ENCODE measurements at places on chromosomes 16 and 17.
A peak's percentile ranks its signal among the peaks of the same experiment; 100 is the strongest.

- no peak for DNase-seq
Observed at GRCh38 chr17:39719563-39720355, 10.6 kb downstream of the MIEN1 start.

GRCh38 chr17:40450175-40450574 lies 6.9 kb downstream of the IGFBP4 start:
- no peak for DNase-seq

- no peak for DNase-seq
Observed at GRCh38 chr17:76124582-76125390, 16.3 kb downstream of the FOXJ1 start.

DNA sequence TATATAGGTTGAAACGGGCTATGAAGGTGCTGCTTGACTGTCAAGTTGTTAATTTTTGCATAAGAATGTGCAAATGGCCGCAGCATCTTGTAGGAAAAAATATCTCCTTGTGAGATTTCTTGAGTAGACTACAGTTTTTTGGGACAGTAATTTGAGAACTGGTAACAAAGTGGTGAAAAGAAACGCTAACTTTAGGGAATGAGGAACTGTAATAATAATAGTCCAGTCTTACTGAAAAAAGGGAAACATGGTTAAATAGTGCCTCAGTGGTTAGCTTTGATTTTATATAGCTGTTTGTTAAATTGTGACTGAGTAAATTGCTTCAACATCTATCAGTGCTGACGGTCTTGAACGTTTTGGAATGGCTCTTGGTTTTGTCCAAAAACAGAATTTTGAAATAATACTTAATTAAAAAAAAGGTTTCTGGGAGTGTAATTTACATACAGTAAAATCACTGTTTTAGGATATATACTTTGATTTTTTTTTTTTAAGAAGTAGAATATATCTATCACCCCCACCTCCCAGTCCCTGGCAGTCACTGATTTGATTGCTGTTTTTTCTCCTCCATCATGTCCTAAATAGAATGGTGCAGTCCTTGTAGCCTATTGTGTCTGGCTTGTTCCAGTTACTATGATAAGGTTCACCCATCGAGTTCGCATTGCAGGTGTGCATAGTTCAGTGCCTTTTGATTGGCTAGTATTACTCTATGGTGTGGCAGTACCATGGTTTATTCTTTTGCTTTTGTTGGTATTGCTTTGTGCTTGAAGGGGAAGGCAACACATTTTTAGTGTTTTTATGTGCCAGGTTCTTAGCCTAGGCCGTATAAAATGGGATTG lies 2.8 kb downstream of the HAPSTR1 start:
- no peak for DNase-seq

DNA sequence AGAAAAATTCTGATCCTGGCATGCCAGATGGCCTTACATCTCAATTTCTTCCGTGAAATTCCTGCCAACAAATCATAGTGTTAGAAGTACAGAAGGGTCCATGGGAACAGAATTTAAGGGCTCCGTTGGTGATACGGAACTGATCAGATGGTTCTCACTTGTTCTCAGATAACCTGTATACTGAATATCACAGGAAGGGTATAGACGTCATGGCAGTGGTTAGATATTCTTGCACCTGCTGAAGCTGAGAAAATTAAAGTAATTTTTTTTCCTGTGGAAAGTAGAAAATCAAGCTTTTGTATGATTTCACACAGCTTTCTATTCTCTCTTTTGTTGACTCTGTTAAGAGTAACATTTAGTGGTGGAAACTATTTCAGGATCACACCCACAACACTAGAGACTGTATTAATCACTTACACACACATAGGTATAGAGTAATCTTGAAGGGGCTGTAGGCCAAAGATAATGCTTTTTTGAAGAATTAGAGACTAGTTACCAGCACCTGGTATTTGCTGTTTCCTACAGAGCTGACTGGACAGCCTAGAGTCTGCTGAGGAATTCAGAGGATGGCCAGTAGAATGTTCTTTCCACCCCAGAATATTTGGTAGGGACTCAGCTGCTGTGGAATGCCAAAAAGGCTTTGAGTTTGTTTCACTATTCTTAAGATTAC lies 7.5 kb downstream of the TENT4B start:
- DNase-seq, result no peak

- no peak for DNase-seq
Observed at GRCh38 chr16:8511464-8511863, 78.8 kb downstream of the TMEM114 start.

- no peak for DNase-seq
Observed at GRCh38 chr17:62700964-62701705, 73.7 kb downstream of the MRC2 start.

DNA sequence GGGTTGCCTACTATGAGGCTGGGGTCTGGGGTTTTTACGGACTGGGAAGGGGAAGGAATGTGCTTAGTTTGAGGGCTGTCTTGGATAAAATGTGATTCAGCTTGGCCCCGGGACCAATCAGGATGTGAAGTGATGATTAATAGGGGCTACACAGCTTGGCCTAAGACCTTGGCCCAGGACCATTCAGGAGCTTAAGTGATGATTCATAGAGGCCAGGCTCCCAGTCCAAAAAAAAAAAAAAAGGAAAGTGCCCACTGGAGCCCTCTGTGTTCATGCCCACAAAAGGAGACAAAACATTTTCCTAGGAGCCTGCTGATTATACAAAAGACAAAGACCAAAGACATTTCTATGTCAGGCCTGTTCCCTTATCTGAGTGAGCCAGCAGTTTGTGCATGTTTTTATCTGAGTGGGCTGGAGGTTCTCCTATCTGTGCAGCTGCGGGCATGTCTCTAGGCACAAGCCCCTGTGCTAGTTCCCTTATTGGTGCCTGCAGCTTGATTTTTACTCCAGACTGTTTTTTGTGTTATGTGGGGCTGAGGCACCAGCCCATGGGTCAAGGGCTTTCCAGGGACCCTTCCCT lies 898.2 kb upstream of the GOT2 start:
- DNase-seq, result peak; percentile 58

DNA sequence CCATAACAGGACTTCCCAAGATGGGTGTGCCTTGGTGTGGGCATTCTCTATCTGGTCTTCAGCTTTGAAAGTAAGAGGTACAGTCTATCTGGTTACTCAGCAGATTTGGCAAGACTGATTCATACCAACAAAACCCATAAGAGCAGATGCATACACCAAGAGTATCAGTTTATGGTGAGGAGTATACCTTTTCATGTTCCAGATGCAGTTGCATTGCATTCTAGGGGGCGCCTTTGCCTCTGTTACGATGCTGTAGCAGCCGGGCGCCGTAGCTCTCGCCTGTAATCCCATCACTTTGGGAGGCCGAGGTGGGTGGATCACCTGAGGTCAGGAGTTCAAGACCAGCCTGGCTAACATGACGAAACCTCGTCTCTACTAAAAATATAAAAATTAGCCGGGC lies 31.1 kb upstream of the CARMIL2 start:
- DNase-seq, result no peak

DNA sequence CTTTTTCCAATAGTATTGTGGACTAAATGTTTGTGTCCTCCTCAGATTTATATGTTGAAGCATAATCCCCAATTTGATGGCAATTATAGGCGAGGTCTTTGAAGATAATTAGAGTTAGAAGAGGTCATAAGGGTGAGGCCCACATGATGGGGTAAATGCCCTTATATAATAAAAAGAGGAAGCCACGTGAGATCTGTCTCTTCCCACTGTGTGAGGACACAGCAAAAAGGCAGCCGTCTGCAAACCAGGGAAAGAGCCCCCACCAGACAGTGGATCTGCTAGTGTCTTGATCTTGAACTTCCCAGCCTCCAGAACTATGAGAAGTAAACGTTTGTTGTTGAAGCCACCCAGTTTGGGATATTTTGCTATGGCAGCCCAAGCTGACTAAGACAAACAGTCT lies 76.0 kb downstream of the LYRM1 start:
- DNase-seq, result no peak

- peak; percentile 39 for DNase-seq
Observed at GRCh38 chr17:55177159-55177854, 87.5 kb upstream of the HLF start.

DNA sequence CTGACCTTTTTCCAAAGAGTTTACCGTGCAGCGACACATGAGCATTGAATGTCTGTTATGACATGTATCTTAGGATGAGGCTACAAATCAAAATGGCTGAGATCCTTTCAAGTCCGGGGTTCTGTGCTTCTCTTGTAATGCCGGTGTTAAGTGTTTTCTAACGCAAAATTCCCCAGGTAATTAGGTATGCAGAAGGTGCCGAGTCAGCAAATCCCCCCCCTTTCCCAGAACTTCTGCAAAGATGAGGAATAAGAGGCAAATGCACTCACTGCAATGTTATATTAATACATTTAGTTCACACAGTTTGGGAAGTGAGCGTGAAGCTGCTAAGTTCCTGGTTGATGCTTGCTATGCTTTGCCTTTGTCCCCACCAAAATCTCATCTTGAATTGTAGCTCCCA lies 36.3 kb upstream of the MLYCD start:
- no peak for DNase-seq

DNA sequence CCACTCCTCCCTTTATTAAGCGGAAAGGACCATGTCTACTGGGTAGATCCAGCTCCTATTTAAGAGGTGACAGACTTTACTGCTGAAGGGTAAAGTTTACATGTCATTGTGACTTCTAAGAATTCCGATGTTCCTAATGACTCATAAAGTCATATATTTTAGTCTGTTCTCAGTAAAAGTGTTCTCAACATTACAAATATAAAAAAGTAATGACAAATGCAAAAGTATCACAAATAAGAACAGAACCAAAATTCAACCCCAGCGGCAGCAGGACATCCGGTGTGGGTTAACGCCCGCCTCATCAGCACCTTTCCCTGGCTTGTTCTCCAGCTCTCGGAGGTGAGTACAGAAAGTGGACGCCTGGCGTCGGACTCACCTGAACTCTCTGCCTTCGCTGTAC lies 6.8 kb downstream of the AXIN1 start:
- no peak for DNase-seq

DNA sequence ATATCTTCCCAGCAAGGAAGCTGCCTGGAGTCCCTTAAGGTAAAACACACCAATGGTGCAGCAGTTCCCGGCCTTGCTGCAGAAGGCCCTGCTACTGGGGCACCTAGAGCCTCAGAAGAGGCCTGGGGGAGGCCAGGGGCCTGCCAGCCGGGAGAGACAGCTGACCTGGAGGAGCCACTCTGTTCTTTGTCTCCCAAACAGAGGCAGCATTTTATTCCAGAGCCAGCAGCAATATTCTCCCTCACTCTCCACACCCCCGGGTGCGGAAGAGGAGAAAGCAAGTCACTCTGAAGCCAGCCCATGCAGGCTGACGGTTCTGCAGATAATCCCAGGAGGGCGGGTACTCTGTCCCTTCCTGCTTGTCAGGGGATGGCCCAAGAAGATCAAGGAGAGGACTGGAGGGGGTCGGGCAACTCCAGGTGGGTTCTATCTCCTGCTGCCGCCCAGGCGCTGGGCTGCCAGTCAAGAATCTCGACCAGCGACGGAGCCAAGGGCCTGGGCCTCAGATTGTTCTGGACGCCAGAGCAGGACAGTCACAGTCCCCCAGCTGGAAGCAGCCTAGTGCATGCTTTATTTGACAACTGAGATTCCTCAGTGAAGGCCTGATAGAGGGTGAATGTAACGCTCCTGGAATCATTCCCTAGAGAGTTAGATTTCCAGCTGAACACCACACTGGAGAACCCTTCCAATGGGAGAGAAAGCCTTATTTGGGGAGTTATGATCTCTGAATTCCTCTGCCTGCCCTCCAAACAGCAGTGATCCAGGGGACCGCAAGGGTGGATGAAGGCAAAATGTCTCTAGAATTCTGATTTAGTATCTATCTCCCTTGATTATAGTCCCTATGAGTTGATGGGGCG lies 1.1 kb upstream of the KIFC3 start:
- no peak for DNase-seq

DNA sequence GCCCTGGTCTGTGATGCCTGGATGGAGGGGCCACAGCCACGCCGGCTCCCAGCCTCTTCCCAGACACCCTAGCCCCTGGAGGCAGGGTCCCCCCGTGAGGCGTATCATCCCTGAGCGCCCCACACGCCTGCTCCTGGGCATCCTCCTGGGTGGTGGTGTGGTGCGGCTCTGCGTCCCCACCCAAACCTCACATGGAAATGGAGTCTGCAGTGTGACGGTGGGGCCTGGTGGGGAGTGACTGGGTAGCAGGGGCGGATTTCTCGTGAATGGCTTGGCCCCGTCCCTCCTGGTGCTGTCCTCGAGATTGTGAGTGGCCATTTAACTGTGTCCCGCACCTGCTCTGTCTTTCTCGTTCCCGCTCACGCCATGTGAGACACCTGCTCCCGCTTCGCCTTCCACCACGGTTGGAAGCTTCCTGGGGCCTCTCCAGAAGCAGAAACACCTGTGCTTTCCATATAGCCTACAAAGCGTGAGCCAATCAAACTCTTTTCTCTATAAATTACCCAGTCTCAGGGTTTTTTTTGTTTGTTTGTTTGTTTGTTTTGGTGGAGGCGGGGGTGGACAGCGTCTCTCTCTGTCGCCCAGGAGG lies 5.9 kb upstream of the SSTR5 start:
- DNase-seq, result no peak

DNA sequence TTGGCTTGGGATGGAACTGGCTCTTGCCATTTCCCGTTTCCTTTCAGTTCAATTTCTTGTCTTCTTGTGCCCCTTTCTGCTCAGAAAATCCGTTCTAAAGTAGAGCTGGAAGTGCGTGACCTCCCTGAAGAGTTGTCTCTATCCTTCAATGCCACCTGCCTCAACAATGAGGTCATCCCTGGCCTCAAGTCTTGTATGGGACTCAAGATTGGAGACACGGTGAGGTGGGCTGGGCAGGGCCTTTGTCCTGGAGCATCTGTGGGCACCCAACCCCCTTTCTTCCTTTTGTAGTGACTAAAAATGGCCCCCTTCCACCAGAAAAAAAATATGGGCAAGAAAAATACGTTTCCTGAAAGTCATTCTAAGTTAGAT lies 32.9 kb upstream of the EFCAB13 start:
- no peak for DNase-seq

GRCh38 chr16:46788891-46789474 lies 40.8 kb upstream of the MYLK3 start:
- DNase-seq, result no peak

DNA sequence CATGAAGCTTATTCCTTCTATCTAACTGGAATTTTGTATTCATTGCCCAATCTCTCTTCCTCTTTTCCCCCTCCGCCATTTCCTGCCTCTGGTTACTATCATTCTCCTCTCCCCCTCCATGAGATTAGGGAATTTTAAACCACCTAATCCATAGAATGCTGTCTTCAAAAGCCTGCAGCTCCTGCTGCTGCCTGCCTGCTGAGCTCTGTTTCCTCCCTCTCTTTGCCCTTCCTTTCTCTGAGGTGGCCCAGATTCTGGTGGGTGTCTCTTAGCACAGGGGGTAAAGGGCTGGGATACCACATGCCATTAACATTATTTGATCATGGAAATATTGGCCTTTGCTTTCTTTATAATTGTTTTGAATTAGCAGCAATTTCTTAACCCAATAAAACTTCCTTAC lies 241.6 kb downstream of the CNTNAP4 start:
- no peak for DNase-seq

DNA sequence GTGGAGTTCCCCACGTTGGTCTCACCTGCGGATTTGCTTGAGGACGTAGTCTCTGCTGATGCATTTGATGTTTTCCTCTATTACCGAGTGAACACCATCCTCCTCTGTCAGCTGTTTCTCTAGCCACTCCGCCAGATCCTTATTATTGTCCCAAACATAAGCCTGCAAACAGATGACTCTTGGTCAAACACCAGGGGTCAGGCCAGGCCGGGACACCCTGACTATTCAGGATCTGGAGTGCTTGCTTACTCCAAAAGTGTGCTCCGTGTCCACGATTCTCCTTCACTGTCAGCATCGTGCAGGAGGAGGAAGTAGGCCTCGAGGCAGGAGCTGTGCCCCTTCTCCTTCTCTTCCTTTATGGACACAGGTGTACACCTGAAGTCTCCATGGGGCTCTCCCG lies 140.2 kb downstream of the AATF start:
- DNase-seq, result no peak

- no peak for DNase-seq
Observed at GRCh38 chr17:69717214-69717613, 302.7 kb downstream of the MAP2K6 start.
